Dorsolateral prefrontal cortex (tissue), 122 donors: ENCODE measurements at places on chromosomes 1 and 21.

DNA sequence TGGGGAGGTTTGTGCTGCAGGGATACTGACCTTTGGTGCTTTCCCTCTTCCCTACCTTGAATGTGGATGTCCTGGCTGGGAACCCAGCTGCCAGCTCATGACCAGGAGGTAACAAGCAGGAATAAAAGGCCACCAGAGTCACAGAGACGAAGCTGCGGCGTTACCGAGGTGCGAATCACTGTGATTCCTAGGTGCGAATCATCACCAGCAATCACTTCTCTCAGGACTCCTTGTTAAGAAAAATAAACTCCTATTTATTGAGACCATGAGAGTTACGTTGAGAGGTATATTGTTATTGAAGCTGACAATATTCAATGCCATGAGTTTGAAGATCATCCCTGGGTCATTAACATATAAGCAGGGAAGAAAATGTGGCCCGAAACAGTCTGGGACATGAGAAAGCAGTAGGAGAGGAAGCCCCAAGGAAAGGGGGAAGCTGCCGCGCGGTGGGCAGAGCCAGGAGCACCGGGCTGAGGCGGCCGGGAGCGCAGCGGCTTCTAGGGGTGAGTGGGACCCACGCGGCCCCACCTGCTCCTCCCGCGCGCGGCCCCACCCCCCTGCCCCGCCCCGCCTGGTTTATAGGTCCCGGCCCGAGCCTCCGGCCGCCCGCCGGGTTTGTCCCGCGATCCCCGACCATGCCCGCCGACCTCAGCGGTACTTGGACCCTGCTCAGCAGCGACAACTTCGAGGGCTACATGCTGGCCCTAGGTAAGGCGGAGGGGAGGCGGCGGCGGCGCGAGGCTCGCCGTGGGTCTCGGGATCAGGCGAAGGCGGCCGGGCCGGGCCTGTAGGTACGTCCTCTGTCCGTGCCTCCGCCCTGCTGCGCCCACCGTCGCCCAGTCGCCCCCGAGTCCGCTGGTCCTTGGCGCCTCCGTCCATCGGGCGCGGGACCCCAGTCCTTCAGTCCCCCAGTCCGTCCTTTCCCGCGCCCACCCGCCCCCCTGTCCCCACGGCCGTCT lies at the start of gene RBP7:
RBP7 (plus strand) TSS at position 605 of the 959 bp plus-strand sequence; CDS start at position 636, 31 bp downstream.
- no peak for DNase-seq

- no peak for DNase-seq
Observed at GRCh38 chr1:20139776-20140612, 871 bp downstream of the PLA2G2F start.

GRCh38 chr1:194225821-194226220 lies 1039.4 kb upstream of the B3GALT2 start:
- DNase-seq, result no peak

GRCh38 chr1:210771131-210771530 lies 362.8 kb downstream of the KCNH1 start:
- DNase-seq, result no peak

DNA sequence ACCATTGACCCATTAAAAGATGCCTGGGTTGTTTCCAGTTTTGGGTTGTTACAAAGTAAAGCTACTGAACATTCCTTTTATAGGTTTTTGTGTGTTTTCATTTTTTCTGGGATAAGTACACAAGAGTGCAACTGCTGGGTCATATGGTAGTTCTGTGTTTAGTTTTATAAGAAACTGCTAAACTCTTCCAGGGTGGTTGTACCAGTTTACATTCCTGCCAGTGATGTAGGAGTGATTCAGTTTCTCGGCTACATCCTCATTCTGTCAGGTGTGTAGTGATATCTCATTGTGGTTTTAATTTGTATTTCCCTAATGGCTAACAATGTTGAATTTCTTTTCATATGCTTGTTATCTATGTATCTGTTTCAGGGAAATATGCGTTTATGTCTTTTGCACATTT lies 58.5 kb upstream of the DNAJC6 start:
- no peak for DNase-seq

- DNase-seq, result no peak
Observed at GRCh38 chr1:223230161-223230881, 87.3 kb upstream of the TLR5 start.

- no peak for DNase-seq
Observed at GRCh38 chr1:15951341-15952153, 24.4 kb downstream of the ZBTB17 start.

- DNase-seq, result no peak
Observed at GRCh38 chr1:184110272-184111204, 59.0 kb downstream of the TSEN15 start.

DNA sequence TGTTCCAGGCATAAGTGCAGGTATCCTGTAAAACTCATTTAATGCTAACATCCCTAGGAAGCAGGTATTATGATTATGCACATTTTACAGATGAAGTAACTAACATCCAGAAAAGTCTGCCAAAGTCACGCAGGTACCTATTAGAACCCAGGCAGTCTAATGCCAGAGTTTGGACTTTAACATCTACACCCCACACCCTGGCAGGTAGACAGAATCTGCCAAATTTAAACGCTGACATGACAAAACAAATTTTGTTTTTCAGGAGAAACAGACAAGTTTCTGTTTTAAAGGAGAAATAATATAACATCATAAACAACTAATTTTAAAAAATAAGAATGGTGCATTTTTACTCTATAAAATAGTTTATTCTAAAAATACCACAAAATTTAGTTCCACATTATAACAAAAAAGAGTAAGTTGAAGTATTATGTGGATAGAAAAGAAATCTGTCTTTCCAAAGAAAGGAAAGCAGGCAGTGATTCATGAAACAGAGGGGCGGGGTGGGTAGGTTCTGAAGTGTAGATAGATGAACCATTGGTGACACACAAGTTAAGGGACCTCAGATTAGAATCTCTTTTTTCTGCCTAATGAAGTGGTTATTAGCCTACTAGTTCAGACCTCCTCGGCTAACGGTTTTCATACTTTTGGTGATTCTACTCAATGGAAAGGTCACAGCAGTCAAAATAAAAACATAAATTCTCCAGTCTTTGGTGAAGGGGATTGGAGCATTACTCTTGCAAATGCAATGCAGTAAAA lies 1.7 kb downstream of the ASPM start:
- DNase-seq, result no peak

DNA sequence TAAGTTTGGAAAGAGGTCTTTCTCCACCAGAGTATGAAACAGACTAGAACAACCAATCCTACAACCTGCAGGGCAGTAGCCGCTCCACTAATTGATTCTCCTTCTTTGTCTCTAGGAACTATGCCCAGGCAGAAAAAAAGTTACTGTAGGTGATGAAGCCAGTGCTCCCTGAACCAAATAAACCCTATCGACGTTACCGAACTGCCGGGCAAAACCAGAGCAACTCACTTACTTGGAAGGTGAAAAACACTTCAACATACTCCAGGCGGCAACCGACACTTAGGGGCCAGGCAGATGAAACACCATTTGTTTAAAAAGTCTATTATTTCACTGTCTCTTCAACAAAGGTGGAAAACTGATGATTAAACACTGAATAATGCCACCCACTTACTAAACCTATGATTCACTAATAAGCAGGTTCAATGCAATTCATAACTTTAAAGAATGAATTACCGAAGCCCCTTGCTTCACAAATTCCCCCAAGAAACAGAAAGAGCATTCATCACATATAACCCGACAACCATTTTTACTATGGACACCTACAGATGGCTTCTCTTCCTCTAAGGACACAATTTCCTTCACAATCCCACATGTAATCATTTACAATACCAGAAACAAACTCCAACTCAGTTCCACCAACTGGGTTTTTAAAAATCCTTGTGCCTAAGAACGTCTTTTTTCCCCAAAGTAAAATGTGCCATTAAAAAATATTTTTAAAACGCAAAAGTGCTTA lies 1.6 kb downstream of the NRIP1 start:
- no peak for DNase-seq

GRCh38 chr1:29224356-29224837 lies 6.3 kb downstream of the MECR start:
- DNase-seq, result no peak

DNA sequence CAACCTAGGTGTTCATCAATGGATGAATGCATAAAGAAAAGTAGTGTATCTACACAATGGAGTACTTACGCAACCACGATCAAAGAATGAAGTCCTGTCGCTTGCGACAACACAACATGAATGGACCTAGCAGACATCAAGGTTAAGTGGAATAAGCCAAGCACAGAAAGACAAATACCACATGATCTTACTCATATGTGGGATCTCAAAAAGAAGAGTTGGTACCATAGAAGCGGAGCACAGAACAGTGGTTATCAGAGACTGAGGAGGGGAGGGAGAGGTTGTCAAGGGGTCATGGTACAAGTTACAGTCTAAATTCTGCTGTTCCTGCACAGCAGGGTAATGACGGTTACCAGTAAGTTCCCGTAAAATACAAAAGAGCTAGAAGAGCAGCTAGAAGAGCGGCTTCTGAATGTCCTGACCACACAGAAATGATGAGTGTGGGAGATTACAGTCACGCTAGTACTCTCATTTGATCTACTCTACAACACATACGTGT lies 36.7 kb downstream of the NPHP4 start:
- no peak for DNase-seq

- no peak for DNase-seq
Observed at GRCh38 chr1:188270497-188270896, 1441.7 kb downstream of the PLA2G4A start.

GRCh38 chr1:46635205-46635604 lies 18.6 kb upstream of the MOB3C start:
- no peak for DNase-seq

DNA sequence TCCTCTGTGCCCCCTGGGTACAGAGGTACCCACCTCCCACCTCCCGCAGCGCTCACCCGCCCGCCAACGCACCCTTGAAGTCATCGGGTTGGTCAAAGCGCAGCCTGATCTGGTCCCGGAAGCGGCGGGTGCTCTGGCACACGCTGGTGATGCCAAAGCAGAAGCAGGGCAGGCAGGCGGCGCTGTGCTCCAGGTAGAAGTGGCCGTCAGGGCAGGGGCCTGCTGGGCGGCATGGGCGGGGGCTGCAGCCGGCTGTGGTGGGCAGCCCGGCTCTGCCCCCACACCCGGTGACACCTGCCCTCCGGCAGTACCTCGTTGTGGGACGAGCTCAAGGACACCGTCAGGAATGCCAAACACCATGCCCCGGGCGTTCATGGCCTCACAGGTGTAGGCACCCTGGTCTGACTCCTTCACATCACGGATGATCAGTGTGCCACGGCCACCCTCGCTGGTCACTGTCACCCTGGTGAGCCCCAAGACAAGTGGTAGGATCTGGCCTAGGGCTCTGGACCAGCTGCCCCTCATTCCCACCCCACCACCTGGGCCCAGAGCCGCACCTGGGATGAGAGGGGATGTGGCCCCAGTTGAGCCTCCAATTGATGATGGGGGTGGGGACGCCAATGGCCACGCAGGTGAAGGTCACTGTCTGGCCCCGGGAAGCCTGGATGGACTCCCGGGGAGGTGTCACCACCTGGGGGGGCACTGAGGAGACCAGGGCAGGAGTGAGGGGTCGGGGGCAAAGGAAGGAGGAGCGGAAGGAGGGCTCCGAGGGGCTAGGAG lies 52.5 kb downstream of the HSPG2 start:
- no peak for DNase-seq

- no peak for DNase-seq
Observed at GRCh38 chr1:92291372-92291999, 7.3 kb downstream of the GLMN start.

DNA sequence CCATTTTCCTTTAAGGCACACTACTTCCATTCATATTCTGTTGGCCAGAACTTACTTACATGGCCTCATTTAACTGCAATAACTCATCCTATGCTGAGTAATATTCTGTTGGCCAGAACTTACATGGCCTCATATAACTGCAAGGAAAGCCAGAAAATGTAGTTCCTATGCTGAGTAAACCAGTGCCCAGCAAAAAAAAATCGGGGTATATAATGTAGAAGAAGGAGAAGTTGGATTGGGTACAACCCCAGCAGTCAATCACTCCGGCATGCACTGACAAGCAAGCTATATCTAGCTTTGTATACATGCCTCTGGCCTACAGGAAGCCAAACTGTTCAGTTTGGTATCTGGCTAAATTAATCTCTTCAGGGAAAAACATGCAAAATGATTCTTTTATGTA lies 39.4 kb upstream of the PPIH start:
- DNase-seq, result no peak

GRCh38 chr1:119079881-119080280 lies 60.6 kb downstream of the WARS2 start:
- no peak for DNase-seq

DNA sequence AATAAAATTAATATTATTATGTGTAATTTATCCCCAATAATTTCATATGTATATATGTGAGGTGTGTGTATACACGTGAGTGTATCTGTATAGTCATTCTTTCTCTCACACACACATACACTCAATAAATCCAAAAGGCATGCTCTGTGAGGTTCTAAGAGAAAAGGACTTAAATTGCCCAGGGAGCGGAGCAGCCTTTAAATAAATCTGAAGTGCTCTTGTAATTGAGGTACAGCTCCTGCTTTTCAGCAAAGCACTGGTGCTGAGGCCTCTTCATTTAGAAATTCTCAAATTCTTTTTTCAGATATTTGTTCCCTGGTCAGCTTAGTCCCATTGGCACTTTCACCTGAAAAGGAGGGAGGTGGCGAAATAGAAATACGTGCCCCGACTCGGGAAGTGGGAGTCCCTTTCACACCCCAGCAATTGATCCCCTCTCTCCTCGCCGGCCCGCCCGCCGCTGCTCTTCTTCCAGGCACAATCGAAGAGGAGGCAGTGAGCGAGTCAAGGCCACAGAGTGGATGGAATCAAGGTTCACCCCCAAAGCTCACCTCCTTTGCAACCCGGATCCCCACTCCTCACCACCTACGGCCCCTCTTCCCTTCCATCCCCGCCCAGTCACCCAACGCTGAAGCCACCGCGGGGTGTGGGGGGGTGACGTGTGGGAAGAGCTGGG lies 944 bp downstream of the PLPPR5 start:
- DNase-seq, result no peak

- DNase-seq, result no peak
Observed at GRCh38 chr21:31176080-31176551, 137.8 kb upstream of the KRTAP19-8 start.

- DNase-seq, result no peak
Observed at GRCh38 chr1:201576914-201577313, 38.0 kb downstream of the NAV1 start.

DNA sequence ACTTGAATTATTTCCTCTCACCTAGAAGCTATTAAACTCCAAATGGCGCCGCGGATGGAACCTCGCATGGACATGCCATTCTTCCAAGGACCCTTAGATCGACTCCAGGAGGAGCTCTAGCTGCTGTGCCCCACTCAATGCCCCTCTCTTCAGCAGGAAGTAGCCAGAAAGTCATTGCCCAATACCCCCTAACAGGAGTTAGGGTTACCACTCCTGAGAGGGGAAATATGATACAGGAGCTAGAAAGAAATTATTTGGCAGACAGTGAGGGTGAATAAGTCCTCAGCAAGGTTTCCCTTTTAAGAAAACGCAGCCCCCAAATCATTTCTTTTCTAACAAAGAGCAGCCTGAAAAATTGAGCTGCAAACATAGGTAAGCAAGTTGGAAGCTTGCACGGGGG lies 28.6 kb downstream of the TFB2M start:
- DNase-seq, result no peak

- DNase-seq, result peak; percentile 79
Observed at GRCh38 chr1:12124693-12125421, 41.9 kb upstream of the TNFRSF1B start.
